HCT116 (cell line): ENCODE measurements at places on chromosomes 6 and 20.

DNA sequence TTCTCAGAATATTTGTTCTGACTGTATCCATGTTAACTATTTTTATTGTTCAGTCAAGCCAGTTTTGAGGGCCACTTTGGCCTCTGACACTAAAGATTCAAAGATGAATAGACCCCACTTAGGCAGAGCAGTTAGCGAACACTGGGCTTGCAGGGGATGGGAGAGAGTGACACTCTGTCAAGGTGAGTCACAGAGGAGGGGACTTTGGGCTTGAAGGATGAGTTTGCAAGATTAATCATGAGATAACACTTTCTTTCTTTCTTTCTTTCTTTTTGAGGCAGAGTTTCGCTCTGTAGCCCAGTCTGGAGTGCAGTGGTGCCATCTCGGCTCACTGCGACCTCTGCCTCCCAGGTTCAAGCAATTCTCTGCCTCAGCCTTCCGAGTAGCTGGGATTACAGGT is 46.4 kb downstream of the SPATA2 start:
- H3K4me1 ChIP-seq, result no peaks in the 10 kb centered on the region
- H3K27ac ChIP-seq, result no peak overlapping the region
- no peak overlapping the region for H3K4me3 ChIP-seq
- no peak for DNase-seq
- no peaks in the 10 kb centered on the region; the same call in 1 of the 2 replicates for H3K36me3 ChIP-seq
- no peaks in the 10 kb centered on the region for H3K27me3 ChIP-seq

DNA sequence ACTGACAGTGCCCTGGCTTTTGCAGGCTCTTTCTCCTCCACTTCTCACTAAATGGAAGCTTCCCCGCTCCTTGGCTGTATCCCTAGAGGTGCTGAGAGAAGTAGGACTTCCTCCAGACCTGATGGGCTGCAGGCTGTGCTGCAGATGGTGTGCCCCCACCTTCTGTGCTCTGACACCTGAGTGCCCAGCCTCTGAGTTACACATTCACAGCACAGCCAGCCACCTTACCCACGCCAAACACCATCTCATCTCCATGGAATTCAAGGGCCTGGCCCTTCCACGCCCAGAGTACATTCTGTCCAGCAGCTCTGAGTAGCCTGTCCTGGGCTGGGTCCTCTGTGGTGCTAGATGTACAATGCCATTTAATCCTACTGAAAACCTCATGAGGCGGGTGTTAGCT is 5.3 kb downstream of the SFTA2 start:
- no peak for DNase-seq
- peaks cover 22% of the 10 kb centered on the region; the same call in 1 of the 2 replicates for H3K4me1 ChIP-seq
- H3K27me3 ChIP-seq, result no peaks in the 10 kb centered on the region
- no peak overlapping the region for H3K27ac ChIP-seq
- no peak overlapping the region for H3K4me3 ChIP-seq

DNA sequence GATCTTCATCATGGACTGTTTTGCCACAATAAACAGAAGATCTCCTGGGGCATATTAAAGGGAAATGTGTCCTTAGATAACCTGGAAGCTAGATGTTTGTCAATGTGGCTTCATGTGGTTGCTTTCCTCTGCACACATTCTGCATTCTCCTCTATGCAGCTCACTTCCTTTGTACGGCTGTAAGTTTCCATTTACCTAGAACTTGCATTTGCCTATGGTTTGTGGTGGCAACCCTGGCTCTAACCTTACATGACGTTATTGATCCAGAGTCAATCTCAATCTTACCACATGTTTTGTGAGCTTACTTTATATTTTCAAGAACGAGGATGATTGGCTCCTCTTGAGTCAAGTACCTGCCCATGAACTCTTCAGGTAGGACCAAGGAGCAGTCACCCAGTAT is 863.1 kb downstream of the MAFB start:
- no peaks in the 10 kb centered on the region for H3K27me3 ChIP-seq
- no peak for DNase-seq
- H3K4me1 ChIP-seq, result no peaks in the 10 kb centered on the region
- no peak overlapping the region for H3K27ac ChIP-seq
- no peak overlapping the region for H3K4me3 ChIP-seq

DNA sequence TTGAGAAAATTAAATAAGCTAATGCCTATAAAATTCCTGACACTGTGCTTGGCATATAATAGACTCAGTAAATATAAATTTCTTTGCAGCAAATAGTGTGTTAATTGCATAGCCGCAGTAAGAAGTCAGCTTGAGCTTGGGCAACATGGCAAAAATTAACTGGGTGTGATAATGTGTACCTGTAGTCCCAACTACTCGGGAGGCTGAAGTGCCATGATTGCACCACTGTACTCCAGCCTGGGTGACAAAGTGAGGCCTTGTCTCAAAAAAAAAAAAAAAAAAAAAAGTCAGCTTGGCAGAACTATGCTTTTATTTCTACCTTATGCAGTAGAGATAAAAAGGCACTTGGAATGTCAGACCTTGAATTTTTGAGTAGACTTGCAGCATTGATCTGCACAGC is 121.8 kb downstream of the AKAP7 start:
- H3K4me1 ChIP-seq, result peaks cover 12% of the 10 kb centered on the region
- H3K4me3 ChIP-seq, result no peak overlapping the region
- H3K27ac ChIP-seq, result no peak overlapping the region
- no peaks in the 10 kb centered on the region for H3K36me3 ChIP-seq

DNA sequence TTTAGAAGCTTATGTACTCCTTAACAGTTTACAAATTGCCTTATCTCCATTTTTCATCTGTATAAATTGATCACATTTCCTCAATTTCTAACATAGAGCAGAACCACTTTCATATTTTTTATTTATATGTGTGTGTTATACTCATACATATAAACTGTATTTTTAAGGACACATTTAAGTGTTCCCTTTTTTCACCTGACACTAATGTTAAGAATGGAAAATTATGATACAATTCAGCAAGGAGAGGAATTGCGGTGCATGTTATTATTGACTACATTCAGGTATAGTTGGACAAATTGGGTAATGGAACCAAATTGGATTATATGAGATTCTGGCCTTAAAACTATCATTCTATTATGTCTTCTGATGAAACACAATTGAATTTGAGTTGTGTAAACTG is 479.1 kb upstream of the FLRT3 start:
- no peak overlapping the region for H3K4me3 ChIP-seq
- no peaks in the 10 kb centered on the region for H3K36me3 ChIP-seq
- H3K27ac ChIP-seq, result no peak overlapping the region
- no peaks in the 10 kb centered on the region for H3K27me3 ChIP-seq
- DNase-seq, result no peak
- H3K4me1 ChIP-seq, result no peaks in the 10 kb centered on the region

GRCh38 chr6:163906006-163906710 is 491.6 kb downstream of the QKI start:
- DNase-seq, result no peak
- no peaks in the 10 kb centered on the region for H3K36me3 ChIP-seq
- H3K4me1 ChIP-seq, result no peaks in the 10 kb centered on the region
- H3K27ac ChIP-seq, result no peak overlapping the region
- H3K27me3 ChIP-seq, result no peaks in the 10 kb centered on the region

- H3K4me1 ChIP-seq, result no peaks in the 10 kb centered on the region; the same call in 1 of the 2 replicates
- no peak overlapping the region for H3K27ac ChIP-seq
- H3K27me3 ChIP-seq, result 0 out of 2 replicates have a peak, but pooled peaks cover 4% of the 10 kb centered on the region
- H3K36me3 ChIP-seq, result no peaks in the 10 kb centered on the region
Observed at GRCh38 chr6:1182722-1183521, 129.0 kb upstream of the FOXQ1 start.

DNA sequence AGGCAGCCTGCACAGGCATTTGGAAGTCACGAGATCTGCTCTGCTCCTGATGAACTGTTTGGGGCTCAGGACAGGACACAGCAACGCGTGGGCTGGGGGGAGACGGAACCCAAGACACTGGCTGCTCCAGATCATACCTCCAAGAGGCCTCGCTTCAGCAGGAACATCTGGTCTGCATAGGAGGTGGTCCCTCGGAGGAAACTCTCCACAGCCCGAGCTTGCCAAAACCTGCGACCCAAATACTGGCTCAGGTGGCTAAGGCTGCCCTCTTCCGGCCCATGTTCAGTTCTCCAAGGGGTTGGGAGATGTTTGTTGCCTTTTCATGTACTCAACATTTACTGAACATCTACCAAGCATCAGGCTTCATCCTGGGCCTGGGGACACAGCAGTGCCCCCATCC is 51.7 kb downstream of the MYH7B start:
- H3K4me1 ChIP-seq, result no peaks in the 10 kb centered on the region
- H3K36me3 ChIP-seq, result peaks cover 48% of the 10 kb centered on the region
- no peak for DNase-seq
- no peak overlapping the region for H3K4me3 ChIP-seq

DNA sequence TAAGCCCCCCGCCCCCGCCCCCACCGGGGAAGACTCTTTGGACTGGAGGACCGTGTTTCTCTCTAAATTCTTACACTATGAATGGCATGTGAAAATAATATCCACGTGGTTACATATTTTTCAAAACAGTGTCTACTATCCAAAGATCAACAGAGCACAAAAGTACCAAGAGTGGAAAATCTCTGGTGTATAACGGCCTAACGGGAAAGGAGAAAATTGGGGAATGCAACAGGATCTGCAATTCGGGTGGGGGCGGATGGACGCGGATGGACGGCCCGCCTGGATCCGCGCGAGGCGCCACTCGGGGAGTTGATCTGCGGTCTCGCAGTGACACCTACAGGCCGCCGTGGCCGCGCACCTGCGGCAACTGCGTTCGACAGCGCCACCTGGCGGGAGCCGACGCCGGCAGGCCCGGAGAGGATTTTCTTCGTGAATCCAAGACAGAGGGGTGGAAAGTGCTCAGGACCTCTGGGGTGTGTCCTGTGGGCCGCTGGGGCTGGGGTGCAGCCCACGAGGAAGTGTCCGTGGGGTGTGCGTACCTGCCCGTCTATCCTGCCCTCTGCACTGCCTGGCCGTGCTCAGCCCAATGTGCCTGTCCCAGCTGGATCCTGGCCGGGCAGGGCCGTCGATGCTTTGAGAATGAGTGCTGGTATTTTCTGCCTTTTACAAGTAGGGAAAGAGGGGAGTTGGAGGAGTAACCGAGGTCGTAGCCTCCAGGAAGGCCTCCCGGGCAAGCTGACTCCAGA is 18.6 kb downstream of the ANKRD60 start:
- H3K4me1 ChIP-seq, result no peaks in the 10 kb centered on the region
- H3K36me3 ChIP-seq, result no peaks in the 10 kb centered on the region
- no peak overlapping the region for H3K4me3 ChIP-seq
- no peaks in the 10 kb centered on the region for H3K27me3 ChIP-seq

DNA sequence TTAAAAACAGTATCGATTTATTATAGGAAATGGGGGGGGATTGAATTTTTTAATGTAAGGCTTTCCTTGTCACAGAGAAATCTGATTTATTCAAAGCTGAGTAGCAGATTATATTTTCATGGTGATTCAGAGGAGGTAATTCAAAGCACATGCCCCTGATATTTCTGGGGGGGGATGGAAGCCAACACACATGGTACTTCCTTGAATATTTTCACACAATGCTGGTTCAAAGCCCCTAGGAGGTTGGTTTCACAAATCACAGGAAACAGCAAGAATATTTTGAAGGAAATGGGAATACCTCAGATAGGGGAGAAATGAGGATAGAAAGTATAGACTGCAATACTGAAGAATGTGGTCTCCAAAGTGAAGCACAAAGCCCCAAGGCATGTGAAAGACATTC is 98.8 kb downstream of the RTN4IP1 start:
- H3K4me1 ChIP-seq, result peaks cover 9% of the 10 kb centered on the region
- H3K27me3 ChIP-seq, result no peaks in the 10 kb centered on the region
- H3K36me3 ChIP-seq, result no peaks in the 10 kb centered on the region
